ENCODE measurements at places on chromosomes 7 and 10.

DNA sequence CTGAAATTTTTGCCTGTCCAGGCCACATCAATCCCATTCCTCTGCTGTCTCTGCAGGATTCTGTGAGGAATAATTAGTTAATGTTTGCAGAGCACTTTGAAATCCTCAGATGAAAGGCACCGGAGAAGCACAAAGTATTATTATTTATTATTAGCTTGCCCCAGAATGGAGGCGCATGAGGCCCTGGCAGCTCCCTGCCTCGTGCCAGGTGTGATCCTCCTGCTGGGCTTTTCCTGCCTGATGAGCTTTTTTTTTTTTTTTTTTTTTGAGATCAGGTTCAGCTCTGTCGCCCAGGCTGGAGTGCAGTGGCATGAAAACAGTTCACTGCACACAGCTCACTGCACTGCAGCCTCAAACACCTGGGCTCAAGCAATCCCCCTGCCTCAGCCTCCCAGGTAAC is 65.2 kb downstream of the TCF7L2 start:
- DNase-seq, result no peak

GRCh38 chr7:6248581-6248980 is 23.8 kb downstream of the CYTH3 start:
- DNase-seq, result no peak

DNA sequence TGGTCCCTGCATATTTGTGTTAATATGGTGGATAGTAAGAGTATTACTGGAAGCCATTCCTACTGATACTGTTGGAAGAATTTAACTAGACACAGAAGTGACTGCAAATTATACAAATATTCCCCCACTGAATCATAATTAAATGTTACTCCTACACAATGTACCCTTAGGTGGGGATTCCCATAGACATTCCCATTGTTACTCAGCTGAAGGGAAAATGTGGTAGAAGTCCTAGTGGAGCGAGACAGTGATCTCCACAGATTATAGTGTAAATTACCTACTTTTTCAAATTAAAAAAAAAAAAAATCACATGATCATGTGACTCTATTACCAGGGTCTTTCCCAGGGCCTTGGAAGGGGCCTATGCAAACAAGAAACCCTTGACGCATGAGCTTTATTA is 611.8 kb downstream of the LRMDA start:
- DNase-seq, result no peak

- no peak for DNase-seq
These were observed 47.5 kb upstream of the HNRNPH3 start for GRCh38 chr10:68284062-68285001.

- no peak for DNase-seq
These were observed 199.4 kb upstream of the PRSS58 start for GRCh38 chr7:142457146-142457703.

- DNase-seq, result no peak
These were observed 24.5 kb downstream of the LRRC4 start for GRCh38 chr7:128006550-128007302.

- no peak for DNase-seq
These were observed 238.4 kb upstream of the MYO3A start for GRCh38 chr10:25695586-25695985.

- DNase-seq, result no peak
These were observed 9.5 kb downstream of the EPHA1 start for GRCh38 chr7:143399151-143399550.

- no peak for DNase-seq
These were observed 18.8 kb downstream of the NEBL start for GRCh38 chr10:20877986-20878983.

- DNase-seq, result no peak
These were observed 266.6 kb downstream of the HDAC9 start for GRCh38 chr7:18762189-18762588.

- no peak for DNase-seq
These were observed 13.9 kb upstream of the PLAC9 start for GRCh38 chr10:80118669-80119068.

- no peak for DNase-seq
These were observed 180.5 kb upstream of the ASAH2 start for GRCh38 chr10:50431791-50432190.

DNA sequence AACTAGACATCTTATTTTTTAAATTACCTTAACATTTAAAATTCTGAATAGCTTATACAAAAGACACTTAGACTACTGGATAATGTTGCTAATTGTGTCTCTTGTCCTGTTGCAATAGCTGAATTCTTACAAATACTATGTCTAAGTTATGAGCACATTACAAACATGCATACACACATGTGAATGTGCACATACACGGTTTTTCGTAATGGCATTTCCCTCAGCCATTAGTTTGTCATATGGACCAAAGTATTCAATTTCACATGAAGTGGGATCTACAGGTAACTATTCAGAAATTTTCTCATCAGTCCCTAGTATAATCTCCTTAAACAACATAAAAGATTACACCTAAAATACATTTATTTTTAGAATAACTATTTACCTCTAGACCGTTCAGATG is 178.6 kb upstream of the BET1 start:
- DNase-seq, result no peak

All from GM19239 (cell line).